ENCODE measurements at places on chromosomes 6 and 20.

GRCh38 chr6:22582417-22583205, 13.2 kb downstream of the HDGFL1 start:
- no peak for DNase-seq

- DNase-seq, result no peak
Measured at GRCh38 chr6:69155467-69155866, 520.4 kb downstream of the ADGRB3 start.

DNA sequence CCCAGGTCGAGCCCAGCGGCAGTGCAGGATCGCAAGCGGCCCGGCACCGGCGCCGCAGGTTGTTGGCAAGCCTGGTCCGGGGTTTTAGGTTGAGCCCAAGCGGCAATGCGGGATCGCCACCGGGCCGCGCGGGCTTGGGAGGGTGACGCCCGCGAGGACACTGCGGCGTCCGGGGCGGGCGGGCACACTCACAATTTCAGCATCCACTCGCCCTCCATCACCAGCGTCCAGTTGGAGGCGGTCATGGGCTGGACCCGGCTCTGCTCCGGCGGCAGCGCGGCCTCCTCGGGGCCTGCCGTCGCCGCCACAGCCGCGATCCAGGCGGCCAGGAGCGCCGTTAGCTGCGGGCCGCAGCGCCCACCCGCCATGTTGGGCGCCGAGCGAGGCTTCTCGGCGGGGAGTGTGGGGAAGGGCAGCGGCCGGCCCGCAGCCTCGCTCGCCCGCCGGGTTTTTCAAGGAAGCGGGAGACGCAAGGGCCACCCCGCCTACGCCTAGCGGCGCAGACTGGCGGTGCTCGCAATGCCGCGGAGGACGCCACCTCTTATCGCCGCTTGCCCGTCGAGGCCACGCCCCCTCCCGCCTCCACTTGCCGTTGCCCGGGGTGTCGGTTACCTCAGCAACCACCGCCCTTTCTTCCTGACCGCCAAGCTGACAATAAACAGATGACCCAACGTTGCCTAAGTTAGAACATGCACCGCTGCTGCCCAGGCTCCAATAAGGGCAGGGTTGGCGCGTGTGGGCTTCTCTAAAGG, at the start of gene TMX4:
Gene TMX4 (minus strand): TSS at position 516 of the 752 bp plus-strand sequence. CDS start 148 bp downstream, at position 368.
- peak; percentile 100 for DNase-seq

DNA sequence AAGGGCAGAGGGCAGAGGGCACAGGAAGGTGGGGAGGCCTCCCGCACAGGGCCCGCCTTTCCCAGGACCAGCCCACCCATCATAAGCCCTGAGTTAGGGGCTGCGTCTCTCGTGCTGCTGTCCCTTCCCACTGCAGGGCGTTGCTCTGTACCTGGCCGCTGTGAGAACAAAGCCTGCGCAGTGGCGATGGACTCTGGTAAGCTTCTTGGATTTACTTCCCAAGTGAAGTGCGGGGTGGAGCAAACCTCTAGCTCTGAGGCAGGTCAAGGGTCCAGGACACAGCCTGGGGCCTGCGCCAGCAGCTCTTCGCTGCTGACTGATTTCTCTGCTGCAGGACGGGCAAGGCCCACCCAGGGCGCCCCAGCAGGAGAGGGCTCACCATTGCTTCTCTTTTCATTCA, 23.9 kb downstream of the INSM1 start:
- DNase-seq, result no peak

- no peak for DNase-seq
Measured at GRCh38 chr6:101001607-101002006, 120.5 kb upstream of the ASCC3 start.

DNA sequence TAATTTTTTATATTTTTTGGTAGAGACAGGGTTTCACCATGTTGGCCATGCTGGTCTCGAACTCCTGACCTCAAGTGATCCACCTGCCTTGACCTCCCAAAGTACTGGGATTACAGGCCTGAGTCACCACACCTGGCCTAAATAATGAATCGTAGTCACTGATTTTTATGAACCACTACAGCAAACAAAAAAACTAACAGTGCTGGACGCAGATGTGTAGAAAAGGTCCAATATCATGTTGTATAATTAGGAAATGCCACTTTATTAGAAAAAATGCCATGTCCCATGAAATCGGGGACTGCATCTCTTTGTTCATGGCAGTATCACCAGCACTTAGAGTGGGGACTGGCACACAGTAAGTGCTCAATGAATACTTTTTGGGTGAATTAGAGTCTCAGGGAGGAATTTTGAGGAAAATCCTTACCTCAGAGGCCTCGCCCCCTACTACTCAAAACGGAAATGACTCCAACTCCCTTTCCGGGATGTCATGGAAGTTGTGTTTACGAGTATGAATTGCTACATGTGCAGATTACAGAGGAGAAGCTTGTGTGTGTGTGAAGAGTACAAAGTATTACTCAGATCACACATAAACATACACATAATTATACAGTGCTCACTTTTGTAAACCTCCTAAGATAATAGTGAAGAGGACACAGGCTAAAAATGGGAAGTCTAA, 43.6 kb upstream of the FAM50B start:
- DNase-seq, result no peak

DNA sequence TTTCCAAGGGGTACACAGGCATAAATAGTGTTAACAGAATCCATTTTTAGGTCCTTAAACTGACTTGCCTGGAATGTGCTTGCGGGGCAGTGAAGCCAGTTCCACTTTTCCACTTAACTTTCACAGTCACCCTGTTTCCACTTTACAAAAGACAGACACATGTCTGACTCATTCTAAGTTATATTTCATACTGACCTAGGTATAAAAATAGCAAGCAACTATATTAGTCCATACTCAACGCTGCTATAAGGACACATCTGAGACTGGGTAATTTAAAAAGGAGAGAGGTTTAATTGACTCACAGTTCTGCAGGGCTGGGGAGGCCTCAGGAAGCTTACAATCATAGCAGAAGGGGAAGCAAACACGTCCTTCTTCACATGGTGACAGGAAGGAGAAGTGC, 88.2 kb downstream of the MTFR2 start:
- DNase-seq, result no peak

- no peak for DNase-seq
Measured at GRCh38 chr6:132571774-132572173, 1.7 kb downstream of the TAAR6 start.

GRCh38 chr20:20439602-20440190, 71.8 kb downstream of the INSM1 start:
- DNase-seq, result no peak

- DNase-seq, result no peak
Measured at GRCh38 chr6:85660181-85660611, 17.5 kb upstream of the SYNCRIP start.

DNA sequence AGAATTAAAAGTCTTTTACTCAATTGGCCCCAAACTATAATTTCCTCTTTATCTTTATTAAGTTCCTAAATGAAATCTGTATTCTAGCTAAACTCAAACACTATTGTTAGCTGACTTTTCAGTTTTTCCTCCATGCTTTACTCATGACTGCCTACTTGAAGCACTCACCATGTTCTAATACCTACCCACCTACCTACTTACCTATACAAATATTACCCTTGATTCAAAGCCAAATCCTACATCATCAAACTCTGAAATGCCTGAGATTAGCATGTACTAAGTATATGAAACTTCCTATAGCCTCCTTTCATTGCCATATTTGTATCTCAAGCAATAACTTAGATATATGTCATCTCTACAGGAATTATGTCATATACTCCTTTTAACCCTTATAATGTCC, 259.7 kb downstream of the HDGFL1 start:
- no peak for DNase-seq

- DNase-seq, result no peak
Measured at GRCh38 chr20:19041787-19042186, 170.7 kb upstream of the SLC24A3 start.

DNA sequence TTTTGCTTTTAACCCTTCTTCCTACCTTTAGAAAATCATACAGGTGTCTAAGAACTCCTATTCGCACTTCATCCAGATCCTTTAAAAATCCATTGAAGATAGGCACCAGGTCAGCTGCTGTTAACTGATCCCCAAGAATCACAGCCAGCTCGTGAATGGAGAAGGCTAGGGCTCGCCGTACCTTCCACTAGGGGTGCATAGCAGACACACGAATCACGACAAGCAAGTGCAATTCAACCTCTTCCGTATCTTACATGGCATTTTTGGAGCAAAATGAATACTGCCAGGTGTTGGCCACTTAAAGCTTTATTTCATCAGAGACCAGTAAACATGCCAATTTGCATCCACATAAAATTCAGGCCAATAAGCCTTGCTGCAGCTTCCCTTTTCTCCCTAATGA, 10.8 kb upstream of the ANKRD60 start:
- no peak for DNase-seq

- DNase-seq, result no peak
Measured at GRCh38 chr6:61909486-61909885, 376.5 kb downstream of the KHDRBS2 start.

DNA sequence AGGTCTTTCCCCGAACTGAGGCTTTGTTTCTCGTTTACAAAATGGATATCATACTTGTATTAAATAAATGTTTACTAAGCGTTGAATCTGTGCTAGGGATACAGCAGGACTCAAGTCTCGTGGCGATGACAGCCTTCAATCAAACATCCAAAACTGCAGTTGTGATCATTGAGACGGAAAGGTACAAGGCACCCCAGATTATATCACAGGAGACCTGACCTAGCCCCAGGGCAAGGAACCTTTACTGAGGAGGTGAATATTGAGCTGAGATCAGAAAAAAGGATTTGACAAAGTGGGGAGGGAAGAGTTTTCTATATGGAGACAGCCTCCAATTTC, 476 bp downstream of the AAR2 start:
- no peak for DNase-seq

DNA sequence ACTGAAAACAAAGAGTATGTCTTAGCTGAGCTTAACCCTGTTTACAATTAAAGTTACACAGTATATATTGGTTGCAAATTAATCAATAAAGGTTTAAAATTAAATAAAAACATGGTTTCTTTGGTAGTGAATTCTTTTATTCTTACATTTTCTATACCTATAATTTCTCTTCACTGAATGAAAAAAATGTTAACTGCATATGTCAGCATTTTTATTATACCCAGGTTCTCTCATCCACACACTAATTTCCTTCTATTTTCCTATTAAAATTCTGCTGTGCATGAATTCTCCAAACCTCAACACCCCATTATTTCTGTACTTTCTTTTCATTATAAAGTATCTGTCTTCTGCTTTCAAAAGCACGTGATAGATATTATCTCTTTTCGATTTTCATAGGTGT, 91.9 kb downstream of the TBC1D32 start:
- DNase-seq, result no peak

DNA sequence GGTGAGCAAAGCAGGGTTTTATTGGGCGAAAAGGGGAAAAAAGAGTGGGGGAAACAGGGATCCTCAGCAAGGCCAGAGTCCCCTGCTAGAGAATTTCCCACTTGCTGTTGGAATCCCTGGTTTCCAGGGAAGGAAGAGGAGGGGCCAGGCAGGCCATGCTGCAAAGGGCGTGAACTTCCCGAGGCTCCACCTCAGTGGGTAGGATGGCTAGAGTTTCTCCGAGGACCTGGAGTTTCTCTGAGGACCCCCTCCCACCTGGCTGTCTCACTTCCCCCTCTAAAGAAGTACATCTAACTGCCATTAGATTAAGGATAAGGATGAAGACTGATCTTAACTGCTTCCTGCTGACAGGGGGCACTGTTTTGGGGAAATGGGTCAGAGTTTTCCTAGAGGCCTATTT, 1239.3 kb upstream of the GJE1 start:
- no peak for DNase-seq

DNA sequence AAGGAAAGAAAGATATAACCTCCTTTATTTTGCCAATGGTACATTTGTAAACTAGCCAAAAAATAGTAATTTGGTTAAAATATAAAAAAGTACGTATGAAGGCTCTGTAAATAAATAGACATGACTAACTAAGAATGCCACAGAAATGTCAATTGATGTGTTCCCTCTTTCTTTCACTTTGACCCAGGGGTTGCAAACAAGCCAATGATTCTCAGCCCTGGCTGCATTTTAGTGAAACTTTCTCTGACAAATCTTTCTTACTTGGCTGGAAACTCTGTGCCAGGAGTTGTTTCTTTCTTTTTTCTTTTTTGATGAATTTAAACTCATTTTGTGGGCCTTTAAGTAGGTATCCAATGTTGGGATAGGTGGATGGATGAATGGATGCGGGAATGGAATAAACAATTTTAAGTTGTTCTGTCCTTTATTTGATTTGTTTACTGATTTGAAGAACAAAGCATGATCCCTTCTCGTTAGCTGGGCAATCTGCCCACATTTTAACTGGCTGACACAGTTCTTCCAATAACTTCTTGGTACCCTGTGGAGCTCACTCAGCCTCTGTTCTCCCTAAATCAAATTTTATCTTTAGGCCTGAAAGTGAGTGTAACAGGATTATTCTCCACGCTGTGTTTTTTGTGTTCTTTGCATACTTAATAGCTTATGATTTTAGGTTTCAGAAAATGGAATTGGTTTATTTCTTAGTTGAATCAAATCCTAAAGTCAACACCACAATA, 58.6 kb upstream of the GCLC start:
- no peak for DNase-seq

DNA sequence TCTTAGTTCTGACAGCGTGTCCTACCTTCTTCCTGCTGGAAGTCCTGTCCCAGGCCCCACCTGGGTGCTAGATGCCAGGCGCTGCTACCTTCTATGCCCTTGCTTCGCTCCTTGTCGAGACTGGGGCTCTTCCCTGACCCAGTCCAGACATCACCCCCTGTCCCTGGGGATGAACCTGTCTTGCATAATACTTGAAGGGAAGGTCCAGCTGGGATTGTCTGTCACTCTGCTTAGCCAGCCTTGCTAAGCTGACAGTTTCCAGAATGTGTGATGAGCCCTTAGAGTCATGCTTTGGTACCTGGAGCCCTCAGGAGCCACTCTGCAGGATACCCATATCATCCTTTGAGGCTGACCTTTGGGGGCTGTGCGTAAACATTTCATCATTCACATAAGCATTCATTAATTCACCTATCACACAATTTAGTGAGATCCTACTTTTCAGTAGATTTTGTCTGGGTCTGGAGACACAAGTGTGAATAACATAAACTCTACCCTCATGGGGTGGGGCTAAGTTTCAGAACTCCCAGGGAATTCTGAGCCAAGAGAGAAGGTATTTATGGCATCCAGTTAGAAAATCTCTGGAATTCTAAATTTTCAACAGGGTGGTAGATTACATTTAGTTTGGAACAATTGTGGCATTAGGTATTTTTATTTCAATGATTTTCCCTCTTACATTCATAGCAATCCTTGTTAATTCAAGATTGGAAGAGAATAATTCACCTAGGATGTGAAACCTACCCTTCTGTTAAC, 151.1 kb upstream of the HDAC2 start:
- no peak for DNase-seq

GRCh38 chr6:16544521-16544920, 216.7 kb downstream of the ATXN1 start:
- DNase-seq, result no peak

DNA sequence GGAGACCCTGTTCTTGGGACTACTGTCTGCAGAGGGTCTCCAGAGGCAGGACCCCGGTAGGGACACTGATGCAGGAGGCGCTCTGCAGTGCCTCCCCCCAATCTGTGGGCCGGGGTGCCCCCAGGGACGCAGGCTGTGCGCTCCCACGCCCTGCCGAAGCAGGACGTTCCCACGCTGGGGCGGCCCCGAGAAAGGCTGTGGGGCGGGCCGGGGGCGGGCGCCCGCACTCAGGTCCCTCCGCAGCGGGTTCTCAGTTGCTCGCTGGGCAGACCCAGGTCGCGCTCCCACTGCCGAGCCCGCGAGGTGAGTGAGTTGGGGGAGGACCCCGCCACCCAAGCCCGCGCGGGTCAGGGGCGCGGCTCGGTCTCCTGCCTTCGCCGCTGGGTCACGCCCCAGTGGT, at the start of gene COX4I2:
Gene COX4I2 (plus strand): TSS at position 253 of the 400 bp plus-strand sequence. CDS start 1,106 bp downstream, outside the sequence.
- peak; percentile 56 for DNase-seq

- DNase-seq, result no peak
Measured at GRCh38 chr6:87529221-87529620, 56.4 kb downstream of the SLC35A1 start.

Measured in Right ventricle myocardium superior (tissue), 1 donor.